ENCODE measurements at places on chromosomes 1 and 21.

- no peak for DNase-seq
Observed at GRCh38 chr1:218339267-218339831, 5.8 kb upstream of the TGFB2 start.

DNA sequence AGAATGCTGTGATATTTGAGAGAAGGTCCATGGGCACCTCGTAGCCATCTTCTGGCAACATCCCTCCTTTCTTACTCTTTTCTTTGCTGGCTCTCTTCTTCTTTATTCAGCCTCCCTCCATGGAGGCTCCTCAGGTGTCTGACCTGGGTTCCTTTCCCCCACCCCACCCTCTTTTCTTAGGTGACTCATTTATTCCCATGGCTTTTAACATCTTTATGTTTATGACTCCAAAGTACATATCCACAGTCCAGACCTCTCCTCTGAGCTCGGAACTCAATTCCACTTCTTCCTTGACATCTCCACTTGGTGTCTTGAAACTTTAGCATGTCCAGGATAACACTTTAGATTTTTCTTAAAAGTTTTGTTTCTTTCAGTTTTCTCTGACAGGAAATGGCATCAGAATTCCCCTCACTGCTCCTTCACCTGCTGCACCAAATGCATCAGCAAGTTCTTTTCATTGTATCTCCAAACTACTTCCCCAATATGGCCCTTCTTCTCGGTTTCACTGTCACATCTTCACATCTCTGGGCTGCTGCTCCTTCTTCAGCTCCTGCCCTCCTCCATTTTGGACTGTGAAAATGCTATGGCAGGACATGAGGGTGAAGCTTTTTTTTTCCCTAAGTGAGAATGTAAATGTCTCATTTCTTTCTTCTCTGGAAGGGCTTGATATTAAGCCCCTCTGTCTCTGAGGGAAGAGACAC is 95.9 kb downstream of the GIPC2 start:
- DNase-seq, result peak; percentile 24

GRCh38 chr1:115324649-115325420 is 13.2 kb downstream of the NGF start:
- DNase-seq, result no peak

GRCh38 chr1:41547336-41547735 is 62.9 kb upstream of the EDN2 start:
- DNase-seq, result no peak

- no peak for DNase-seq
Observed at GRCh38 chr1:12433323-12434053, 184.5 kb downstream of the DHRS3 start.

DNA sequence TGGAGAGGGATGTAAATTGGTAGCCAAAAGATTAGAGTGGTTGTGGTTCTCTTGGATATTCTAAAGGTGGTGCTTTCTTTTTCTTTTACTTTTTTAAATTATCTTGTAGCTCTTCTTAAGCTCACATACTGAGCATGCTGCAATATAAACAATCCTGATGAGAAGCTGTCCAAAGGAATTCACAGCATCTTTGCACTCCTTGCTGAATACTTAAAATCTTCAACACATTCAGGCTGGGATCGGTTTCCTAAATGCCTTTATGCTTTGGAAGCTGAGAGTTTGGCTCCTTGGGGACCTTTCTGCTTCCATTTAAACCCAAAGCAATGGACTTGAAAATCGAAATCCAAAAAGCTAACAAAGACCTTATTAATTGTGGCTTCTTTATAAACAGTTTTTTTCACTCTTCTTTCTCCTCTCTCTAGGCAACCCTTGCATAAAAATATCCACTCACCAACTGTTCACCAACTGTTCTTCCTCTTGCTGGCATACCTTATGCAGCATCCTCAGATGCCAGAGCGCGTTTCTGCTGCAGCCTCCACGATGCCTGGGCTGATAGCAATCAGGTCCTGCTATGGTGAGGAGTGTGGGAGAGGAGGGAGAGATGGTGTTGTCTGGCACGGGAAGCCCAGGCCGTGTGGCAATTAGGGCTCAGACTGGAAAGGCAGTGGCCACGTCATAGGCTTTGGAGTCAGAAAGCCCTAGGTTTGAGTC is 535.8 kb upstream of the DAB1 start:
- DNase-seq, result no peak

DNA sequence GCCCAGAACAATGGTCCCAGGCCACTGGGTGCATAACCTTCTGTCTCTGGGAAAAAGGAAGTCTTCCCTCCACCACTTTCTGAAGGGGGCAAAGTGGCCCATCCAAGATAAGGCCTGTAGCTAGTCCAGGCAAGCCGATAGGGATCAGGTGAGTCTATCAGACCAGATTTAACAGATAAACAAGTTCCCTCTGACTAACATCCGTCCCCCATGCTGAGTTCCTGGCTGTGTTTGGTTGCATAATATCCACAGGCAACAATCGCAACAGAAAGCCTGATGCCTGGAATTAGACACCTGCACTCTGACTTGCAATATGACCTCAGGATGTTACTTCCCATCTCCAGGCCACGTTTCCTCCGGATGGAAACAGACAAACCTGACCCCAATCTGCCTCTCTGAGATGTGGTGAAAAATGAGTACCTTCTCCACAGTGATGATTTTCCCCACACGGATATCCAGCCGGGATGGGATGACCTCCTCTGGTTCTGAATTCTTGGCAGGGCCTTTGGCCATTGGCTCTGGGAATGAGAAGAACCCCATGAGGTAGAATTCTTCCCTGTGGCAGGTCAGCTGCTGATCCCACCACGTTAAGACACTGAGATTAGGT is 36.4 kb downstream of the YARS1 start:
- DNase-seq, result no peak

DNA sequence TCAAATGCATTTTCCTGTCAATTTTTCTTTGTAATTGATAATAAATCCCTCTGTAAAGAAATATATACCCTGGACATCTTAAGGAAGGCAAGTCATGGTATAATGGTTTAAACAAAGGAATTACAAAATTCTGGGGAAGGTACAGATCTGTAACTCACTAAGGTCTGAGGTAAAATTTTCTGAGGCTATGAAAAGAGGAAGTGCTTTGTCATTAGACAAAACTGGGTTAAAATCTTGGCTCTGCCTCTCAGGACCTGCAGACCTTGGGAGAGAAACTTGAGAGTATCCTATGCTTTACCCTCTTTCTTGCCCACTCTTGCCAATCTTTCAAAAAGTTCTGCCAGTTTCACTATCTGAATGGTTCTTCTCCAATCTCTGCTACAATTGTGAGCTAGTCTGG is 26.8 kb upstream of the BEND5 start:
- no peak for DNase-seq

DNA sequence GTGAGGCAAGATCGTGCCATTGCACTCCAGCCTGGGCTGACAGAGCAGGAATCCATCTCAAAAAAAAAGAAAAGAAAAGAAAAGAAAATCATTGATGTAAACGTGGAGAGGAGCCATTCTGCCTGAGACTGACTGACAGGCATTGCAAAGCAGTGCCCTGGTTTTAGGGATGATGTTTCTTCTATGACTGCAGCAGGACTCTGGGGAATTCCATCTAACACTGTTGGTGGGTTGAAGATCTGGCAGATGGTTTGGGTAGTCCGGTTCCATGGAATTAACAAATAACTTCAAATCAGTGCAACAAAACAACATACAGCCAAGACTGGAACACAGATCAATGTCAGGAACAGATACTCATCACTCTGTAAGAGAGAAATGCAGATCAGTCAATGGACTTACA is 17.8 kb upstream of the LAMC2 start:
- no peak for DNase-seq

DNA sequence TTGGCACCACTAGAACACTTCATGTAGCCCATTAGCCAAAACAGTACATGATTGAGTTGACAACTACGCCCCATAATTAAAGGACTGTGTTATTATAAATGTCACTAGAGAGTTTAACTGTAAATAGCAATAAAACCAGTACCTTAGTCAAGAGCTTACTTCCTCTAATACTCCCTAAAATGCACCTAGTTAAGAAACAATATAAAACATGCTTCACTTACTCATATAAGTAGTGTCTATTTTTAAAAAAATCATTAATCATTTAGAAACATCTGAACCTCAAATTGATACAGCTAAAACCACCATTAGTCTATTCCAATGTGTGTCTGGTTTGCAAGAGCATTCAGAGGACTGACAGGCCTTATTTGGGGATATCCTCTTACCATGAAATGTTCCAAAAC is 25.3 kb downstream of the PTP4A2 start:
- peak; percentile 29 for DNase-seq
